ENCODE measurements at places on chromosomes 5 and 9.

DNA sequence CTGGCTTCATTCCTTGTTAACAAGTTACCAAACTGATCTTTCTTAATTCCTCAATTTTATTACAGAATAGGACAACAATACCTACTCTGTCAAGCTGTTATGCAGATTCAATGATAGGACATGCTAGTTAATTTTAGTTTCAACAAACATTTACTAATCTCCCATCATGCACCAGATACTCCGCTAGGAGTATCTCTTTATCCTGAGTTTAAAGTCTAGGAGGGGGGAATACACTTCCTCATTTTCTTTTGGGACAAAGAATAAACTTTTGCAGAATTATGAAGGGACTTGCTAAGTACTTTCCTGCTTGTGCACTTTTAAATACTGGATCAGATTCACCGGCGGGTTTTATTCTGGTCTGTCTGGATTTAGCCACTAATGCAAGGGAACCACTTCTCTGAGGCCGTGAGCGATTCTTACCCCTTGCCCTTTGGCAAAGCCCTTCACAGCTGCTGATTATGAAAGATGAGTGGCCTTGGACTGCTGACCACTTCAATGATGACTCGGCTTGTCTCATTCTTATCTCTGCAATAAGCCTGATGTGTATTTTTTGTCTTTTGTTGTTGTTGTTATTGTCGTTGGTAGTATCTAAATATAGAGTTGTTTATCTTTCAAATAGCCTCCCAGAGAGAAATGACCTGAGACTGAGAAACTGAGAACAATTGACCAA lies 73.9 kb downstream of the RMI1 start:
- DNase-seq, result no peak

DNA sequence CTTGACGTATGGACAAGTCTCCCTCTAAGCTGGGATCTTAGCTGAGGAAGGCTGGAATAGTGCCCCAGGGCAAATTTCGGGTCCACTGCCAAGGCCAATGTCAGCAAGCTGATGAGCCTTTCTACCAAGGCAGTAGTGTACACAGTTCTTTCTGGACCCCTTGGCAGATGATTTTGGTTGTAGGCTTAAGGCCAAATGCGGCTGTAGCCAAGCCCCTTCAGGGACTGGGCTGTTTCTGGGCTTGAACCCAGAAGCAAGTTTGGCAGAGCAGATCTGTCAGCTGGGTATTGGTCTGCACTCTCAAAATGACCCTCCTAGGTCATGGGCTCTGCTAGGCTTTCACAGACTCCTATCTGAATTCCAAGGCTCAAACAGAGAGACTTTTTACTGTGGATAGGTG lies 121.6 kb downstream of the ADAMTSL1 start:
- no peak for DNase-seq

- DNase-seq, result no peak
Observed at GRCh38 chr5:112948458-112948857, 26.4 kb upstream of the REEP5 start.

DNA sequence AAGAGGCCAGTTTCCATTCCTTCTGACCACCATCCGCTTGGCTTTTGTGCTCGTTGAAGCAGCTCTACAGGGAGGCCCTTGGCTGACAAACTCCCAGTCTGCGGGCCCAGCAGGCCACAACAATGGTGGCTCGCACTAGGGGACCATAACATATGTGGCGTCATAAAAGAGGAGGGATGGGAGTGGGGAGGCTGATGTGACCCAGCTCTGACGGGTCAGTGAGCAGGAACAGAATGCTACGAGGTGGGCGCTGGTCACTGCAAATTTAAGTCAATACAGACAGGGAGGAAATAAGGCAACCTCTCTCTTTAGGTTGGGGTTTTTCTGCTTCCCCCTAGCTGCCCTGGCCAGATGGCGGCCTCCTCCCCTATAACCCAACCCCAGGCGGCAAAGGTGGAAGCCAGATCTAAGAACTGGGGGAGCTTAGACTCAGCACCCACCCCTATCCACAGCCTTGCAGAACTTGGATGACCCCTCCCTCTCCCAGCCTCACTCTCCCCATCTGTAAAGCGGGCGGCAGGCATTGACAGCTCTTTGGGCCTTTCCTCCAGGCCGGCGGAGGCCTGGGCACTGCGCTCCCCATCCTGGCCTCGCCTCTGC lies 778 bp downstream of the FRRS1L start:
- no peak for DNase-seq

GRCh38 chr9:76044266-76044819 lies 153.9 kb downstream of the PCSK5 start:
- no peak for DNase-seq

DNA sequence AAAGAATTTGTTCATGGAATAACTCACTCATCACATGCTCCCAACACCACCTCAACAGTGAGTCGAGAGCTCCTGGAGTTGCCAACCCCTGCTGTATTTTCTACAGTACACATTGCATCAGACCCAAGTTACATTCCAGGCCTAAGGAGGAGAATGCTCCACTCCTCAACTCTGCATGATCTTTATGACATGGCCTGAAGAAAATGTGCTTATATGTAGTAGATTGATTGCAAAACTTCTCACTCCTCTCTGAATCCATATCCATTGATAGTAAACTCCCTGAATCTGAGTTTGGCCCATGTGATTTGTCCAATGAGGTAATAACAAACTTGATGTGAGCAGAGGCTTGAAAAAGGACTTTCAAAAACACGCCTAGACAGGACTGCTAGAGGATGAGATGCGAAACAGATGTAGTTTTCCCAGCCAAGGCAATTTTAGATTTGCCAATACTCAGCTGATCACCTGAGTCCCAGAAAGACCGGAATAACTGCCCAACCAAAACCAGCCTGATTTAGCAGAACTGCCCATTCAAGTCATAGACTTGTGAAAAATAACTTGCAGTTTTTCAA lies 29.0 kb upstream of the PAPPA start:
- DNase-seq, result no peak

GRCh38 chr9:134606951-134607731 lies 34.5 kb upstream of the COL5A1 start:
- no peak for DNase-seq

GRCh38 chr5:16934677-16935153 lies 1.4 kb downstream of the MYO10 start:
- no peak for DNase-seq

- no peak for DNase-seq
Observed at GRCh38 chr9:77661566-77662085, 13.5 kb upstream of the GNA14 start.

DNA sequence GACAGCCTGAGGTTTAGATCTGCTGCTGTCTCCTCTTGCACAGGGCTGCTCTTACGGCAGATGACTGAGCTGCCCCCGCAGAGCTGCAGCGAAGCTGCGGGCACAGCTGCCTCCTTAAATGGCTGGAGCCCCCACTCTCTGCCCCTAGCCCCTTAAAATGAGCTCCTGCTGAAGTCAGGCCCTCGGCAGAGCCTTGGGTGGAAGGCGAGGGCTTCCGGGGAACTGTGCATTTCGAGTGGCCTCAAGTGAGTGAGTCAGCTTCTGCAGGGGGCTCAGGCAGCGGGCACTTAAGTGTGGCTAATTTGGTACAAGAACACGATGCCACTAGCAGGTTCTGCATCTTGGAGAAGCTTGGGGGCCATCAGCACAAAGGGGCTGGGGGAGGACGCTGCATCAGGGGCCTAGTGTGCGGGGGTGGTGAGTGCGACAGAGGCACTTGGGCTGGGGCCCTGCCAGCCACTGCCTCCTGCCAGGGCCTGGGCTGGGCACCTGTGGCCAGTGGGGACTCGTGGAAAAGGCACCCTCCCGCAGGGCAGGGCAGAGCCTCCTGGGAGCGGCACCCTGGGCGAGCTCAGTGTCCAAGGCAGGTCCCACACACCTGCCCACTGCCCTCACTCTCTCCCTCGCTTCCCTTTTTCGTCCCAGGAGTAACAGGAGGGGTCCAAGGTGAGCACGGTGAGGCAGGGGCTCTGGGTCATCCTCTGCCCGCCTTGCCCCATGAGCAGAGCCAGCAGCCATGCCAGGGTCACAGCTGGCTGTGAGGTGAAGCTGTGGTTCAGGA lies 28.8 kb upstream of the RNU6ATAC start:
- DNase-seq, result no peak
